NCI-H1092 treated with DMSO at 0.1 percent for 48 hours (cell line): ENCODE measurements at places on chromosomes 6 and 20.

DNA sequence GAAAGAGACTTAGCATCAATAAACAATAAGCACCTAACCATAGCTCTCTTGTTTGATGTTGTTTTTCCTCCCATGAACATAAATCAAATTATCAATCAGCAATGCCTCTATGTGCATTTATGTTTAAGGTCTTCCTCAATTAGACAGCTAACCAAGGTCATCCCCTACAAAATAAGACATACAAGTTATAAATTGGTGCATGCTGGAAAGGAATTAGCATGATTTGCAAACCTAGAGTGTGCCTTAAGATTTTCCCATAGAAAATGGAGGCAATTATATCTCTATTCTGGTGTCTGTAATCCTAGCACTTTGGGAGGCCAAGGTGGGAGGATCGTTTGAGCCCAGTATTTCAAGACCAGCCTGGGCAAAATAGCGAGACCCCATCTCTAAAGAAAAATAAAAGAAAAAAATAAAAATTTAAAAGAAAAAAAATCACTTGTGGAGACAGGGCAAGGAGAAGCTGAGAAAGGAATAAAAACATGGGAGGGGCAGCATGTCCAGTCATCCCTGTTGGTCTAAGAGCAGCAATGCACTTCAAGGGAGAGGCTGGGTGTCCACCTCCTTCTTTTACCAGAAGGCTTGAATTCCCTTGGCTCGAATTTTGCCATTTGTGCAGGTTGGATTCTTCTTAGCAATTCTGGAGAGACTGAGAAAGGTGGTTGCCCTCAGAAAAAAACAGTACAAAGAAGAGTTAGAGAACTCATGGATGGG, 9.3 kb upstream of the SLPI start:
- no peak for DNase-seq

- DNase-seq = no peak
Measured at GRCh38 chr6:51531623-51532022, 555.8 kb downstream of the PKHD1 start.

- no peak for DNase-seq
Measured at GRCh38 chr20:63895952-63896263, 982 bp downstream of the DNAJC5 start.

- no peak for DNase-seq
Measured at GRCh38 chr6:13715444-13715883, 3.8 kb upstream of the RANBP9 start.

DNA sequence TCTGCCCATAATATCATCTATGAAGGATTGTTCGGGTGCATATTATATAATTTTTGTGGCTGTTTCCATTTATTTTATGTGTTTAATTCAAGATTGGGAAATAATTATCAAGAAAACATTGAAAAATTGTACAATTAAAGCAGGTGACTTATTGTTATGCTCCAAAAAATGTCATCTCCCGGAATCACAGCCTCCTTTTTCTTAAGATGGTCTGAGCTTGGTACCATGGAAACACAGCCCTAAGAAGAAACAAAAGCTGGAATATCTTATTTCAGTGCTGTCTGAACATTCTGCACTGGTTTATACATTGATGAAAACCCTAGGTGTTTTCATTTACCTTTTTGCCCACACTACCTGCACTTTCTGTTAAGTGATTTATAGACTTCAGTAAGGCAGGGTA, 367.2 kb downstream of the ARHGAP18 start:
- no peak for DNase-seq

GRCh38 chr20:64079273-64080012, at the start of gene RGS19:
Gene RGS19 (minus strand): TSS chr20:64079518. CDS start chr20:64076886, 2,632 bp downstream.
- no peak for DNase-seq

DNA sequence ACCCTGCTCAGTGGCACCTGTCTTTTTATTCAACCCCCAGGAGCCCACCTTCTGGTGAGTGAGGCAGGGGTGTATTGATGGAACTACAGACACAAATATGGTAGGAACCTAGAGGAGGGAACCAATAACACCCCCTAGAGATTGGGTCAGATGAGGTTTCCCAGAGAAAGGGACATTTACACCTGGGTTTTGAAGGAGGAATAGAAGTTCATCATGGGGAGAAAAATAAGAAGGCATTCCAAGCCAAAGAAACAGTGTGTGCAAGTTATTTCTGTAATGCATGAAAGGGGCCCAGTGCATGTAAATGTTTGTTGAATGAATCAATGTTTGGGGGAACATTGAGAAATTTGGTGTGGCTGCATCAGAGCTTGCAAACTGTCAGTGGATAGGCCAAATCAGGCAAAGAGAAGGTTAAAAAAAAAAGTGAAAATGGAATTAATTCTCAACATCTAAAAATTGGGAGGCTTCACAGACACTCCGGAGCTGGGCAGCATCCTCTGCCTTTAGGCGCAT, 11.1 kb upstream of the KIAA1755 start:
- no peak for DNase-seq

DNA sequence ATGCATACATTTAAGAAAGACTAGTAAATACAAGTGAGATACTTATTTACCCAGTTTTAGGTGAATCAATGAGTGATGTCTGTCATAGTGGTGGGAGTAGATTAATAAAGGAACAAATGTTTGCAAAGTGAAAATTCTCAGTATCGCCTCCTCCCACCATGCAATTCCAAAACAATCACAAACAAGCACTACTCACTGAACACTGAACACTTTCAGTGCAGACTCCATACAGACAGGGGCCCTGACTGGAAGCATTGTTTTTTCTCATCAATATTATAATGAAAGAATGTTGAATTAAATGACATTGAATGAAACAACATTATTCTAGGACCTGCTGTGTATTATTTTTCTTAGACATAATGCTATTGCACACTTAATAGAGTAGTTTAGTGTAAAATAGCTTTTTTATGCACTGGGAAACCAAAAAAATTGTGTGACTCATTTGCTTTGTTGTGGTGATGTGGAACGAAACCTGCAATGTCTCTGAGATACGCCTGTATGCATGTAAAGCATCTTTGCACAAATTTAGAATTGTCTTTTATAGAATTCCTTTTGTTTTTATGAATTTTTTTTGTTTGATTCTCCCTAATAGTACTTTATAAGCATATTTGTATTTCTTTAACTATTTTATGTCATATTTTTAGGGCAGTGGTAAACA, 317.5 kb downstream of the UTRN start:
- DNase-seq = no peak

DNA sequence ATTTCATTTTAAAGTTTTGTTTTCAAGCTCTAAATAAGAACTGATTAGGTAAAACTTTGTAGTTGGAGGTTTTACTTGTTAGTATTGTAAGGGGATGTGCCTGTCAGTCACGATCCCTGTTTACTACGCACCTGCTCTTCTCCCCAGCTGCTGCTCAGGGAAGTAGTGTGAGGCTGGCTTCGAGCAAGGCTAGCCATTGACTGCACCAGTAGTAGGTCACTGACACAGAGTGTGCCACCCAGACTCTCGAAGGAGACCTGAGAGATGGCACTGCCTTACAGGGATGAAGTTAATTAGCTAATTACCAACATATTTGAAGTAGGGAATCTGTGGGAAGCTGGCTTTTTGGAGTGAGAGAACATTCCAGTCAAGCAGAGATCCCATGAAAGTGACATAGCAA, 89.2 kb downstream of the DNAH8 start:
- DNase-seq = no peak

DNA sequence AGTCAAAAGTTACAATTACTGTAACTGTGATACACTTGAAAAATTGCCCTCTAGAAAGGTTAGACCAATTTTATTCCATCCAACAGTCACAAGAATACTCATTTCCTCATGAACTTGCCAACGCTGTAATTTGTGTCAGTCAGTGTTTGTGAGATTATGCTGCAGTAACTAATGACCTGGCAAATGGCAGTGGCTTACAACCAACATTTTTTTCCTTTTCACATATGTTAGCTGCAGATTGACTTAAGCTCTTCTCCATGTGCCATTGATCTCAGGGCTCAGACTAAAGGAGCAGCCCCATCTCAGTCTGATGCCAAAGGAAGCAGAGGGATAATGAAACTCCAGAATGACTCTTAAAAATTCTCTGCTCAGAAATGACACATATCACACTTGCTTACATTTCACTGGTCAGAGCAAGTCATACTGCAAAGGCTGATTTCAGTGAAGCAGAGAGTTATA, 92.3 kb upstream of the ELOVL5 start:
- no peak for DNase-seq

GRCh38 chr20:46468508-46468907, 44.9 kb downstream of the ZNF334 start:
- DNase-seq = no peak

DNA sequence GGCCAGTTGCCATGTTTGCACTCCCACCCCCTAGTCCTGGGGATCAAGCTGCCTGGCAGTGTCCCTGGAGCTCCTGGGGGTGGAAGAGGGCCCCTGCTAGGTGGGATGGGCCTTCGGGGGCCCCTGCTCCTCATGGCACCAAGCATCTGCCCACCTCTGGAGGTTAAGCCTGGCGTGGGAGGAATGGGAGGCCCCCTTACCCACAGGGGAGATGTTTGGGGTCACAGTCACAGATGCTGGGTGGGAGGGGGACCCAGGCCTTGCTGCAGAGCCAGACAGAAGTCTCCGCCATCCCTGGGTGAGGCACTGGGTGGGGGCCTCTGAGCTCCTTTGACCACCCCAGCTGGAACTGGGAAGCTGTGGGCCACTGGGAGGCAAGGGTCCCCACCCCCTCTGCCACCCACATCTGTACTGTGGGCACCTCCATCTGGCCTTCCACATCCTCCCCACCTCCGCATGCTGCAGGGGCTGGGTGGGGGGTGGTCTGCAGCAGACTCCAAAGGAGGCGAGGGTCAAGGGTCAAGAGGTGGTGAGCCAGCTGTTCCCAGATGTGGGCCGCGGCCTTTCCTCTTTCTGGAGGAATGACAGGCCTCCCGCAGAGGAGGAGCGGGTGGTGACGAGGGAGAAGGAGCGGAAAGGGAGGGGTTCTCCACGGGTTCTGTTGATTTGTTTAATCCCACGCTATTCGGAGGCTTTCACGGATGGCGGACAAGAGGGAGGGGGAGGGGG, 41.5 kb downstream of the YTHDF1 start:
- DNase-seq = no peak

DNA sequence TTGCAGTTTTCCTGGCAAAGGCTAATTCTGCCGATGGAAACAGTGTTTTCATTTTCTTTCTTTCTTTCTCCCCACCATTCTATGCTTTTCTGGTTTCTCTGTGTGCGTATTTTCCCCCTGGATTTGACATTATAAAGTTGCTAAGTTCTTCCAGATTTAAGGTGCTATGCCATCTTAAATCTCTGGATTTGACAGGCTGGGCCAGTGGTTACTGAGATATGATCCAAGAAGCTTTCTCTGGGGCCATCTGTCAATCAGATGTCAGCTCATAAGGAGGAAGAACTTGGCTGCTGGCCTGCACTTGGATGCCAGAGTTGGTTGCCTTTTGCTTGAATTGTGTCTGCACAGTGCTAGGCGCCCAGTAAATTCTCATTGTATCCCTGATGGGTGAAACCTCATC, 39.7 kb downstream of the SLC2A10 start:
- DNase-seq = no peak

- DNase-seq = peak; percentile 37
Measured at GRCh38 chr6:133243723-133244305, 2.7 kb downstream of the EYA4 start.

DNA sequence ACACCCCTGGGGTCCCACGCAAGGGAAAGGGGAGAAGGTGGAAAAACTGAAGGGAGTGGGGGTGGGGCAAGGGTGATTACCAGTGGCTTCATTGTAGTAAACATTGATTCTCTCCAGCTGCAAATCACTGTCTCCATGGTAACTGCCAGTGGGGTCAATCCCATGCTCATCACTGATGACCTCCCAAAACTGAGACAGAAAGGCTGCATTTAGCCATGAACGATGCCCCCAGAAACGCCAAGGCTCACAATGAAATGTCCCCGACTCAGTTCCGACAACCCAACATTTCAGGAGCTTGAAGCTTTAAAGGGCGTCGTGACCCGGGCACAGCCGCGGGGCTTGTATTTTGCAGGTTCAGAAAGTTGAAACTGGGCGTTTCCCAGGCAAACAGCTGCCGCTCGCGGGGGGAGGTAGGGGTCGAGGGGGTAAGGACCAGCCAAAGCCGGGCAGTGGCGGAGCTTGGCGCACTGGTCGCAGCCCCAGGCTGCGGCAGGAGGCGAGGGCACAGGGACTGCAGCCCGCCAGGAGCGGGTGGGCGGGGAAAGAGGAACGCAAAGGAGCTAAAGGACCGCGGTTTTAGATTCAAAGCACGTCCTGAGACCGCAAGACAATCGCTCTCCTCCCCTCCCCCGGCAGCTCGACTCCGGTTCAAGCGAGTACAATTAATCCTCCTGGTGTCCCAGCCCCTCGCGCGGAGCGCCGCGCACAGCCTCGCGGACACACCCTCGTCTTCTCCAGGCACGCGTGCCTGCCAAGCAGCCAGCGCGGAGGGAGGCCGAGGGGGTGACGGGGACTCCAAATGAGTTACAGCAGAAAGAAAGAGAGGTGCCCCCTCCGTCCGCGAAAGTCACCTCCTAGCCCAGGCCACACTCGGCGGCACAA, 731 bp downstream of the TUBB2B start:
- DNase-seq = no peak

DNA sequence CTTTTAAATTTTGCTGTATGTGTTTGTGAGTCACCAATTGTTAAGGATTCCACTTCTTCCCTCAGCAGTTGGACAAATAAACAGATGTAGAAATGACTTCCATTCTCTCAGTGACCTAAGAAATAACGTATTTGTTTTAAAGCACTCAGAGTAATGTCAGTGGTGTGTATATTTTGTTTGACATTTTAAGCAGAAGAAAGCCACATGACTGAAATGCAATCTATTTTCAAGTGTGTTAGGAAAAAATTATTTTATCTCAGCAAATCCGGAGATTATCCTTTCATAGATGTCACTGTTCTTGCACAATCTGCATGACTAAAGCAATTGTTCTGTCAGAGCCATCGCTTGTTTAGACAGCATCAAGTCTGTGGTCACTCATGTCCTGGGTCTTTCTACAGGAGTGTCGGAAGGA, 77.1 kb downstream of the JAG1 start:
- DNase-seq = no peak

- no peak for DNase-seq
Measured at GRCh38 chr6:70396796-70397729, 16.2 kb upstream of the FAM135A start.
